ENCODE measurements at places on chromosomes 6 and 20. TPM values are rescaled to one million over a fixed set of nuclear protein-coding genes. Genes with fewer than 3 reads are reported as not detected.

The HRH3 gene
- total RNA-seq: not detected

DNA sequence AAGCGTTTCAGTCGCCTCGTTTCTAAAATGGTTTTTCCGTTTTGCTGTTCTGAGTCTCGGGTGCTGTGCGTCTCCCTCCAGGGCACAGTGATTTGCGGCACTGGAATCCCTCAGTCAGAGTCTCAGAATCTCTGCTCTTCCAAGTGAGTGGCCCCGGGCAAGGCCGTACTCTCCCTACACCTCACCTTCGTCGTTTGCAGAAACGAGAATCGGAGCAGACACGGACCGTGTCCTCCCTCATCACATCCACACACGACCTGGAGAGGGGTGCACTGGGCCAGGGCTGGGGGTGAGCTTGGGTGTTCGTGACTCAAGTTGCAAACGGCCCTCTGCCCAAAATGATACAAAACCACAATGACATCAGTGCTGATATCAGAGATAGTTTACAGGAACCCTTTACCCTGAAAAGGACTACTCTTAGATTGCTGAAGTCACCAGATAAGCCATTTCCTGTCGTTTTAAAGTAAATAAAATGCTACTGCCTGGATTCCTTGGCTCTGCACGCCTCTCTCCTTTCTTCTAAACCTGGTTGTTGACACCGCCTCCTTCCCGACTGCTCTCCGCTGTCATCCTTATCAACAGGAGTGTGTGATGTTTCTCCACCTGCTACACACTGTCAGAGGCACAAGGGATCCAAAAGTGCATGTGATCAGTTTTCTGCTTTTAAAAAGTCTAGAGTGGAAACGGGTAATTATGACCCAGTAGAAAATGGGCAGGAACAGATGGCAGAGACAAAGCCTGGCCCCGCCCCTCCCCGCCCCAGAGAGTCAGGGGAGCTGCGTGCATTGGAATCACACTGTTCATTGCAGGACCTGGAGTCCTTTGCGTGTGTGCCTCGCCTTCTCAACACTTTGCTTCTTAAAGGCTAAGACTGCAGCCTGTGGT, 38.4 kb downstream of the KIF25 start:
- peak; percentile 45 for DNase-seq
- peak overlapping the region; percentile 61 for H3K27ac ChIP-seq
- H3K36me3 ChIP-seq: no peaks in the 10 kb centered on the region
- peak overlapping the region; percentile 19 for H3K4me3 ChIP-seq
- peaks cover 41% of the 10 kb centered on the region for H3K4me1 ChIP-seq

The EBF4 gene
- 4.0 TPM for total RNA-seq

- H3K27ac ChIP-seq: no peak overlapping the region
- no peak for DNase-seq
- no peak overlapping the region for H3K4me3 ChIP-seq
- no peaks in the 10 kb centered on the region for H3K27me3 ChIP-seq
- H3K4me1 ChIP-seq: peaks cover 3% of the 10 kb centered on the region
- peaks cover 66% of the 10 kb centered on the region for H3K36me3 ChIP-seq
These were observed 7.7 kb downstream of the STX16 start for GRCh38 chr20:58658760-58659159.

The RHAG gene
- not detected for total RNA-seq

- H3K4me3 ChIP-seq: no peak overlapping the region
- no peak overlapping the region for H3K27ac ChIP-seq
- H3K27me3 ChIP-seq: no peaks in the 10 kb centered on the region
- peaks cover 13% of the 10 kb centered on the region for H3K4me1 ChIP-seq
These were observed 146.7 kb downstream of the PLCB4 start for GRCh38 chr20:9215539-9215938.

The RIMS1 gene
- total RNA-seq: not detected

DNA sequence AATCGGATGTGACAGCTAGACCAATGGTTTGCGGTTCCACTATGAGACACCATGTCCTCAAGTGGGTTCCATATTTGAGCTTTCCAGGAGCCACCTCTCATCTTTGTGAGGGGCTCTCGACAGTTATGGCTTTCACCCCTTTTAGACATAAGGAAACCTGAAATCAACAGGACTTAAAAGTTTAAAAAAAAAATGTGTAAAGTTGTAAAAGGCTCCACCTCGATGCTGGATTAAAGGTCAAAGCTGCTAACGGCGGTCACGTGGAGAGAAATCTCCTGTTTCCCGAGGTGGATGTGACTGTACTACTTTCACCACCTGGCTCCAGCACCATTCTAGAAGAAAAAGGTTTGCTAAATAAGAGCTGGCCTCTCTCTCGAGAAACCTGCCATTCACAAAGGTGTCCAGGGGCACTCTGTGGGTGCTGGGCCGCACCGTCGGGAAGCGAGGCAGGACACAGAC, 542 bp downstream of the ATP5F1E start:
- DNase-seq: peak; percentile 21
- H3K36me3 ChIP-seq: peaks cover 71% of the 10 kb centered on the region
- H3K4me1 ChIP-seq: peaks cover 42% of the 10 kb centered on the region
- peak overlapping the region; percentile 70 for H3K27ac ChIP-seq
- H3K27me3 ChIP-seq: no peaks in the 10 kb centered on the region

DNA sequence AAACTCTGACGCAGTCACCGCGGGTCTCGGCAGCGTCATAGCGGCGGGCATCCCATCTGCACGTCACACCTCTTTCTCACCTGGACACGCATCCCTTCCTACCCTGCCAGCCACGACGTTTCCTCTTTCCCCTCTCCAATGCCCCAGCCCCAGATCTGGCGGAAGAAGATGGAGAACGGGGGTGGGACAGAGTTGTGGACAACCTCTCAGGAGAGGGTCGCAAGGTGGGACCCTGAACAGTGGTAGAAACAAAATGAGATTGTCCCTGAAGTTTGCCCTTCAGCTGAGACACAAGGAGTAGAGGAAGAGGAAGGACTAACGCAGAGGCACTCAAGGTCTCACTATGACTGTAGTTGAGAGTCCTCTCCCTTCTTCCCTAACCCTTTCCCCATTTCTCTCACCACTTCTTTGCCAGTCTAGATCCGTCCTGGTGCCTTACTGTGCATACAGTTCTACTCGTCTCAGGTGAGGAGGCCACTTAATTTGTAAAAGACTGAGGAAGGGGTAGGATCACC, 562 bp downstream of the TRIM39 start:
- H3K36me3 ChIP-seq: peaks cover 28% of the 10 kb centered on the region
- no peak for DNase-seq
- H3K4me3 ChIP-seq: peak overlapping the region; percentile 95
- peak overlapping the region; percentile 91 for H3K27ac ChIP-seq
- no peaks in the 10 kb centered on the region for H3K27me3 ChIP-seq
- peaks cover 32% of the 10 kb centered on the region for H3K4me1 ChIP-seq

DNA sequence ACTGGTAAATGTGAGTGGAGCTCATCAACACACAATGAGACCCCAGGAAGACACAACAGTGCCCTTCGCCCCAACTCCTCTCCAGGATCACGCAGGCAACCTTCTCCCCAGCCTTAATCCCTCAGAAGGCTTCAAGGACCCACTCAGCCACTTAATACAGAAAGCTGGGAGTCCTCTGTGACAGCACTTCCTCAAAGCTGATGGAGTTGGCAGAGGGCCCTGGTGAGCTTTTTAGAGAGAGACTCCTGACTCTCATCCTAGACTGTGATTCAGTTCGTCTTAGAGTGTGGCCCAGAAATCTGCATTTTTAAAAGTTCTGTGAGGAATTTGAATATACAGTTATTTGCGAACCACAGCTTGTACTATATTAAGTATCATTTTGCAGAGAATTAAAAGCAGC, 187.7 kb downstream of the UST start:
- no peak for DNase-seq
- no peak overlapping the region for H3K4me3 ChIP-seq
- peaks cover 8% of the 10 kb centered on the region for H3K4me1 ChIP-seq
- H3K27me3 ChIP-seq: no peaks in the 10 kb centered on the region
- H3K27ac ChIP-seq: no peak overlapping the region

- peak overlapping the region; percentile 74 for H3K4me3 ChIP-seq
- H3K36me3 ChIP-seq: peaks cover 19% of the 10 kb centered on the region
- peaks cover 10% of the 10 kb centered on the region for H3K4me1 ChIP-seq
- H3K27me3 ChIP-seq: peaks cover 17% of the 10 kb centered on the region
These were observed 611 bp upstream of the TM9SF4 start for GRCh38 chr20:32108814-32109391.

The ZNF311 gene
- total RNA-seq: not detected

DNA sequence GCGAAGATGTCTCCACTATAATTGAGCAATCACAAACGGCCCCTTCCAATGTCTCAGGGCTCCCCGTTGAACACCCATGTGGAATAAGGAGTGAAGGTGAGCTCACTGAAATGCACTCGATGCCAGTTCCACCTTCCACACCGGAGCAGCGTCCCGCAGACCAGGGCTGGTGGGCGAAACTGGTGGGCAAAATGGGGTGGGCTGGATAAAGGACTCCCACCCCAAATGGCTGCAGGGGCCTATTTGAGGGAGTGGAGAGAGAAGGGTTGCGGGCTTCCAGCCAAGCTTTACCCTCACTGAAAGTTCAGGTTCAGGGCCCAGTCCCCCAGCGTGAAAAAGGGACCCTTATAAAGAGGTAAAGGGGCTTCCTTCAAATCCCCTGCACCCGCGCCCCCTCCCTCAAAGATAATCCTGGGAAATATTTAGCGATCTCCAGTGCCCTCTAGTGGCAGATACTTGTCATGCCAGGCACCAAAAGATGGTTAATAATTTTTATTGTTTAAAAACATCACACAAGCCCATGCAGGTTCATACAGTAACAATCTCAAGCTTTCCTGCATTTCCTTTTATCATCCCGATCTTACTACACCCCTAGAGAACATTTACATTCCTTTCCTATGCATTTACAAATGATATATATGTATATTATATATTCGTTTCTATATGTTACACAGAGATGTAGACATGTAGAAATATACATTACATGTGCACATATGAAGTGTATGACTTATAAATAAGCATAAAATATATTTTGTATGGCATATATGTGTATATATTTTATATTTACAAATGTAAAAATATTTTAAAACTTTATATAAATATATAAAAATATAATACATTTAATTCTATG, 58.2 kb upstream of the NKX2-2 start:
- H3K27me3 ChIP-seq: no peaks in the 10 kb centered on the region
- no peaks in the 10 kb centered on the region for H3K36me3 ChIP-seq
- no peak overlapping the region for H3K27ac ChIP-seq
- H3K4me3 ChIP-seq: no peak overlapping the region
- no peak for DNase-seq
- H3K4me1 ChIP-seq: no peaks in the 10 kb centered on the region

DNA sequence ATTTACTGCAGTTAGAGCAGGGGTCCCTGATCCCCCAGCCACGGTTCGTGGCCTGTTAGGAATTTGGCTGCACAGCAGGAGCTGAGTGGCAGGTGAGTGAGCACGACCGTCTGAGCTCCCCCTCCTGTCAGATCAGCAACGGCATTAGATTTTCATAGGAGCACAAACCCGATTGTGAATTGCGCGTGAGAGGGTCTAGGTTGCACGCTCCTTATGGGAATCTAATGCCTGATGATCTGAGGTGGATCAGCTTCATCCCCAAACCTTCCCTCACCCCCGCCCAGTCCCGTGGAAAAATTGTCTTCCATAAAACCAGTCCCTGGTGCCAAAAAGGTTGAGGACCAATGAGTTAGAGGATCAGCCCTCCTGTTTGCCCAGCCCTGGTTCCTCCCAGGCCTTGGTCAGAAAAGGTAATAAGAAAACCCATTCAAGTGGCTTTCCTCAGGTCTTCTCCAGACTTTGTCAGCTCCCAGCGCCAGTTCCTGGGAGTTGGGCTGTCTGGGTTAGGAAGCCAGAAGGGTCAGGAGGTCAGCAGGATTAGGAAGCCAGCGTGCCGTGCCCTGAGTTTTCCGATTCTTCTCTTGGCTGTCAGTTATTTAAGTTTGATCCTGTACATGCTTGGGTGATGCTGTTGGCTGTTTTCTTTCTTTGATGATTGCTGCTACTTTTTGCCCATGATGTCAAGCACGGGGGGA, 139.9 kb upstream of the PMEPA1 start:
- no peak overlapping the region for H3K4me3 ChIP-seq
- H3K36me3 ChIP-seq: no peaks in the 10 kb centered on the region
- no peaks in the 10 kb centered on the region for H3K27me3 ChIP-seq
- peak; percentile 23 for DNase-seq
- no peaks in the 10 kb centered on the region for H3K4me1 ChIP-seq

GRCh38 chr6:125906158-125906998, 50.2 kb upstream of the HINT3 start:
- no peak overlapping the region for H3K4me3 ChIP-seq
- peaks cover 23% of the 10 kb centered on the region for H3K4me1 ChIP-seq
- H3K27me3 ChIP-seq: no peaks in the 10 kb centered on the region
- H3K27ac ChIP-seq: no peak overlapping the region
- H3K36me3 ChIP-seq: no peaks in the 10 kb centered on the region

DNA sequence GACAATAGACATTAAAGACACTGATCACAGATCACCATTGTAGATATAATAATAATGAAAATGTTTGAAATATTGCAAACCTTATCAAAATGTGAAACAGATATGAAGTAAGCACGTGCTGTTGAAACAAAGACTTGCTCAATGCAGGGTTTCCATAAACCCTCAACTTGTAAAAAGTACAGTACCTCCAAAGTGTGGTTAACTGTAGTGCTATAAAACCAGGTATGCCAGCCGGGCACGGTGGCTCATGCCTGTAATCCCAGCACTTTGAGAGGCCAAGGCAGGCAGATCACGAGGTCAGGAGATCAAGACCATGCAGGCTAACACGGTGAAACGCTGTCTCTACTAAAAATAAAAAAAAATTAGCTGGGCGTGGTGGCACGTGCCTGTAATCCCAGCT, 96.6 kb downstream of the ZFAND3 start:
- peaks cover 8% of the 10 kb centered on the region for H3K4me1 ChIP-seq
- no peak overlapping the region for H3K4me3 ChIP-seq
- no peaks in the 10 kb centered on the region for H3K36me3 ChIP-seq
- no peak for DNase-seq

GRCh38 chr6:160427312-160428068, 79.3 kb downstream of the SLC22A3 start:
- no peak overlapping the region for H3K27ac ChIP-seq
- H3K36me3 ChIP-seq: no peaks in the 10 kb centered on the region
- no peak overlapping the region for H3K4me3 ChIP-seq
- H3K4me1 ChIP-seq: no peaks in the 10 kb centered on the region
- no peaks in the 10 kb centered on the region for H3K27me3 ChIP-seq
- DNase-seq: no peak

The TSPO2 gene
- total RNA-seq: not detected

- H3K4me3 ChIP-seq: no peak overlapping the region
- peaks cover under 1% of the 10 kb centered on the region for H3K4me1 ChIP-seq
- H3K27ac ChIP-seq: no peak overlapping the region
- DNase-seq: no peak
- H3K36me3 ChIP-seq: peaks cover 50% of the 10 kb centered on the region
These were observed 9.0 kb downstream of the UQCC2 start for GRCh38 chr6:33702345-33702977.

DNA sequence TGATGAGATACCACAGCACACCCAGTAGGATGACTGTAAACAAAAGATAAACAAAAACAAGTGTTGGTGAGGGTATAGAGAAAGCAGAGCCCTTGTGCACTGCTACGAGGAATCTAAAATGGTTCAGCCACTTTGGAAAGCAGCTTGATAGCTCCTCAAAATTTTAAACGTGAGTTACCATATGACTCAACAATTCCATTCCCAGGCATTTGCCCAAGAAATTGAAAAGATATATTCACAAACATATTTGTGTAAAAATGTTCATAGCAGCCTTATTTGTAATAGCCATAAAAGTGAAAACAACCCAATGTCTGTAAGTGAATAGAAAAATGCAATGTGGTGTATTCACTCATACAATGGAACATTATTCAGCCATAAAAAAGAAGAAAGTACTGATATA, 141.0 kb upstream of the BTBD3 start:
- no peak for DNase-seq
- H3K4me1 ChIP-seq: peaks cover 16% of the 10 kb centered on the region
- H3K36me3 ChIP-seq: no peaks in the 10 kb centered on the region
- H3K4me3 ChIP-seq: no peak overlapping the region
- no peak overlapping the region for H3K27ac ChIP-seq

Data from SJSA1 (cell line).